ENCODE measurements at places on chromosomes 1 and 21.
A peak's percentile ranks its signal among the peaks of the same experiment; 100 is the strongest.

DNA sequence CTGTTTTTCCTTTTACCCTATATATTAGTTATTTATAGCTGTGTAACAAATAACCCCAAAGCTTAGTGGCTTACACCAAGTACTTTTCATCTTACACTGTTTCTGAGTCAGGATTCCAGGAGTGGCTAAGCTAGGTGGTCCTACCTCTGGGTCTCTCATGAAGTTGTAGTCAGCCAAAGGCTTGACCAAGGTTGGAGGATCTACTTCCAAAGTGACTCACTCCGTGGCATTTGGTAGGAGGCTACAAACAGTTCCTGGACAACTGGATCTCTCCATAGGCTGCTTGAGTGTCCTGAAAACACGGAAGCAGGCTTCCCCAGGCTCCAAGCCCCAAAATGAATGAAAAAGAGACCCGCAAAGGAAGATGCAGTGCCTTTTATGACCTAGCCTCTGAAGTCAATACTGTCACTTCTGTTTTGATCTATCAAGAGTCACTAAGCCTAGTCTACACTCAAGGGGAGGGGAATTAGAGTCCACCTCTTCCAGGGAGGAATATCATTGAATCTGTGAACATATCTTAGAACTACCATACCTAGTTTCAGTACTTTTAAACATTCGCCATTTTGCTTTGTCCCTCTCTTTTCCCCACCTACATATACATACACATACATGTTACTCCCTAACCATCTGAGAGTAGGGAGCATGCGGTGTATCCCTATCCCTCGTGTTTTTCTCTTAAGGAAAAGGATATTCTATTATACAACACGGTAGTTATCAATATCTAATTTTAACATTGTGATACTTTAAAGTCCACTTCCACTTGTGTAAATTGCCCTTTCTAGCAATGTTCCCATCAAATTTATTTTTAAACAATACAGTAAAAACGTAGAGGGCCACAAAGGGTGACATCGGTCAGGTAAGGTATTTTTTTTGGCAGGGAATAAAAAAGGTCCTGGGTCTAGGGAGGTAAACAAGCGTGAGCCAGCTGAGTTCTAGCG lies 67.2 kb downstream of the SLC35A3 start:
- DNase-seq, result peak; percentile 7

DNA sequence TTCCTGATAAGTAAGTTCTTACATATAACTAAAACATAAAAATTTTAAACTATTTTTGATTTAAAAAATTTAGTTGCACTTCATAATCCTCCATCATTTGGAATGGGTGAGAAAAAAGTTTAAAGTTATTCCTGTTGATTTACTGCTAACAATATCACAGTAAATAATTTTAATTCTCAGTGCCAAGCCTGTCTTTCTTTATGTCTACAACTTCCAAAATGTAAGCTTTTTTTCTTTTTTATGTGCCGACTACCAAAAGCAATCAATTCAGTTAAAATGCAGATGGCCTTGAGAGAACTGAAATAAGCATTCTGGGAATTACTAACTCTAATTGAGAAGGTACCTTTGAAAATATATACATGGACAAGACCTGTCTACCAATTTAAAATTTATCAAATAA lies 1224.3 kb upstream of the B3GALT2 start:
- DNase-seq, result no peak

DNA sequence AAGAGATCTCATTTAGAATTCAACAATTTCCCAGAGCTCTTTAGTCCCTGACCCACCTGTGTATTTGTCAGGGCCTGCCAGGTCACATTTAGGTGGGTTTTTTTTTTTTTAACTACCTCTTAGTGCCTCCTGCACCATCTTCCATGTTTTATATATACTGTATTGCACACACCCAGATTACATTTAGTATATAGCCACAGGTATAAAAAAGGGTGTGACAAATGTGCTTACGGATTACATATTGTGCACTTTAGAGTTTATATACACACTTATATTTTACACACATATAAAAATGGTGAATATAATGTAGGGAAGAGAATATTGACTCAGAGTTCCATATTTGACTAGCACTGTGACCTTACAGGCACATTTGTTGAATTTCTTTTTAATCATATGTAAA lies 17.4 kb upstream of the LRIG2 start:
- DNase-seq, result no peak

DNA sequence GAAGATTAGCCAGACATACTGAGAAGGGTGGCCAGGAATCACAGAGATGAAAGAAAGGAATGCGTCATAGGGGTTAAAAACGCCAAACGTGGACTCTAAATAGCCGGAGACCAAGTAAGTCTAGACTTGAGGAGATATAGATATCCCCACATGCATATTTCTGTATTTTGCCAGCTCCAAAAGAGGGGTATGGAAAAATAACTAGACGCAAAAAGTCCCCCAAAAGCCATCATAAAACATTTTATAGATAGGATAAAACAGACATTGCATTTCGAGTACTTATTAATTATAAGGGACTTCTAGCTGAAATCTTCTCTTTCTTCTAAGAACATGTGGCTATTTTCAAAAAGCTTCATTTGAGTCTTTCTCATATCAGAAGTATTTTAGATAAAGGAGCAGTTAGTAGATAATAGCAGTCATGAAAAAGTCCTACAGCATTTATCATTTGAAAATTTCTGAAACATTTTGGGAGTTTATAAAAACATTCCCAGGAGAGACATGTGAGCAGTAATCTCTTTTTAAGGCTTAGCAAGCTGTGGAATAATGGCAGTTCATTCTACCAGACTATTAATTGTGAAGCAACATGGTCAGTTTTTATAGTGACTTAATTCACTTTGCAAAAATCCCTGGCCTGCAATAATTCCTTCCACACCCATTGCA lies 6.1 kb downstream of the KIF26B start:
- DNase-seq, result no peak

DNA sequence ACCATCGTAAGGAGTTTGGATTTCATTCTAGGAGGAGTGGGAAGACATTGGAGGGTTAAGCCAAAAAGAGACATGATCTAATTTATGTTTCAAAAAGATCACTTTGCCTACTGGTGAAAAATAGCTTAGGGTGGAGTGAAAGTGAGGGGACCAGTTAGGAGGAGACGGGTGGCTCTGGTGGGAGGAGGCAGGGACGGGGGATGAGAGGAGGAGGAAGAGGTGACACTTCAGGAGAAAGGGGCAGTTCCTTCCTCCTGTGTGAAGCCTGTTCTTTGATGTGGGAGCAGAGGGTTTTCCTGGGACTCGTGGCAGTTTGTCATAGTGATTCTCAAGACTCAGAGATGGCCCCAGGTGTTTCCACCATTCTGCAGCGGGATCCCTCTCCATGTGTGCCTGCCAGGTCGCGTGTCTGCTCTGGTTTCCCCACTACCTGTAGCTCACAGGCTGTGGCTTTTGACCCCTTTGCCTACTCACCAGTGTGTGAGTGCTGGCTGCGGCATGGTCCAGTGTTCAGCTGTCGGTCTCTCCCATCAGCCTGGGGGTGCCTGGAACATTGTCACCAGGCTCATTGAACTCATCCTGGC lies 102.4 kb downstream of the CNIH3 start:
- DNase-seq, result no peak

DNA sequence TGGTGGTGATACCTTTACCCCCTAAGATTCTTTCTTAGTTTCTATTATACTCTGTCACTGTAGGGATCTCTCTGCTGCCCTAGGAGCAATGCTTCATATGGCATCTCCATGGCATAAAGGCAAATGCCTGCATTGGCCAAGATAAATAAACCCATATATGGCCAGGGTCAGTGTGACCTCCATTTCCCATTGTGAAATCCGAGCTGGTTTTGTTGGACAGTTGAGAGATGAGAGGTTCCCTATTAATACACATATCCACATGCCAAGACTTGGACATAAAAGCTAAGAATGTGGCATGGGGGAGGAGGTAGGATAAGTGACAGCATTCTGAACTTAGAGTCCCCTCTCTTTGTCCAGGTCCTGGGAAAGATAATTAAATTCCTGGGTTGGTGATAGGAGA lies 1.4 kb downstream of the TPM3 start:
- no peak for DNase-seq

DNA sequence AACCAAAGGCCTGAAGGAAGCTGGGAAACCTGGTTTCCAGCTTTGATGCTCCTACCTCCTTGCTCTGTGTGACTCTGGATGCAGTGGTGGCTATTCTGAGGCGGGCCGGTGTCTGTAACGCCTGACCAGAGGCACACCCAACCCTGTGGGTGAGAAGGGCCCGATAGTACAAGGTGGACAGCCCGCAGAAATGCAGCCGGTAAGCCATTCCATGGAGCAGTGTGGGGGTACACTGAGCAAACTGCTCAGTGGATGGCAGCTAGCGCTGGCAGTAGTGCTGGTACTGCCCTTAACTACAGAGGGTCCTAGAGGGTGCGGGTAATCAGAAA lies 36.0 kb downstream of the AHDC1 start:
- DNase-seq, result no peak

GRCh38 chr1:65150583-65151263 lies 2.7 kb downstream of the AK4 start:
- DNase-seq, result no peak

DNA sequence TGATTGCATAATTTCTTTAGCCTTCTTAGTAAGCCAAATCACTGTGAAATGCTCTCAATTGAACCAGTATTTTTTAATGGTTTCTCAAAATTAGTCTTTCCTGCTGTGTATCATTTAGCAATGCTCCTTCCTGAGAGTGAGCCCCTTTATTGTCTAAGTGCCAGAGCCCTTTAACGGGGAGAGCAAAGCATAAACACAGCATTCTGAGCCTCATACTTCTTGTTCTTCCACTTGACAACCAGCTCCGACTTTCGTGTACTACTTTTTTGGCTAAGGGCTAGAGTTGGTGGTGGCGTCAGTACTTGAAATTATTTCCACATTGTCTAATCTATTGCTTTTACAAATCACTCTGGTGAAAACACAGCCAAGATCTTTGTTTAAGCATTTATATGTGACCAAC lies 299.0 kb downstream of the TPR start:
- no peak for DNase-seq

DNA sequence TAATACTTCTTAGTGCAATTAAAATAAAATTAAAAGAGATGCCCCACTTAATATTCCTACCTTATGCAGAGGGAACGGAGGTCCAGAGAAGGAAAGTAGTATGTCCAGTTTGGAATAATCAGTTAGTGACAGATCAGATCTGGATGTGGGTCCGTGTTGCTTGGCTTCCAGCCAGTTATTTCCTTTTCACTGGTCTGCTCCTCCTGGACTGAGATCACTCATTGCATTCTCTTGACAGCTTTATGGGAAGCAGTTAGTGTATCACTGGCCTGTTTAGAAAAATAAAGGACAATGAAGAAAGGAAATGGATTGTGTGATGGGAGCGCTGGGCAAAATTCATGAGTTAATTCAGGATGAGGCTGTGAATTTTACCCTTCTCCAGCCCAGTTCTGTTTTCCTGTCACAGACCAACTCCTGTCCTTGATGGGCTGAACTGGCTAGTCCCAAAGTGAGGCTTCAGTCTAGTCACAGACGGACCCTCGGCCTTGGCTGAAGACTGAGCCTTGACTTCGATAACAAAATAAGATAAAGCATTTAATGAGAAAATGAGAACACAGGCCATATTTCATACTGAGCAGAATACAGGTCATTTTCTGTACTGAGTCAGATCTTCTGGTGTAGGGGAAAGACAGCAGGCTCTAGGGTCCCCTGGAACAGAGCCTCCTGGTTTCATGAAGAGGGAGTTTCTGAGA lies 85.2 kb upstream of the TRABD2B start:
- no peak for DNase-seq

GRCh38 chr1:212234431-212235395 lies 50.5 kb upstream of the PPP2R5A start:
- DNase-seq, result peak; percentile 96
